ENCODE measurements at places on chromosomes 12 and 14.

GRCh38 chr12:26205941-26206340, 10.6 kb downstream of the SSPN start:
- DNase-seq, result no peak

DNA sequence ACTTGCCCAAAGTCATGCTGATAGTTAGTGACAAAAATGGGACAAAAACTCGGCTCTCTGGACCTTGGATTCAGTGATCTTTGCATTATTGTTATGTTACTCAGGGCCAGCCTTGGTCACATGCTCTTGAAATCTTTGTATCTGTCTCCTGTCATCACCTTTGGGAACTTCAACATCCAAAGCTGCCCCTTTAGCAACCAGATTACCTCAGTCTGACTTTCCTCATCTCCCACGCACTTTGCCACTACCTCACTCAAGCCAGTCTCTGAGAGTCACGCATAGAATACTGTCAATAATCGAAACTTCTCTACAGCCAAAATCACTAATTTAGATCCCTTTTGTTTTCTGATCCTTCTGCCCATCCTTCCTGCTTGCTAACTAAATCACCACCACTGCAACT, 90.8 kb upstream of the DAAM1 start:
- DNase-seq, result no peak

DNA sequence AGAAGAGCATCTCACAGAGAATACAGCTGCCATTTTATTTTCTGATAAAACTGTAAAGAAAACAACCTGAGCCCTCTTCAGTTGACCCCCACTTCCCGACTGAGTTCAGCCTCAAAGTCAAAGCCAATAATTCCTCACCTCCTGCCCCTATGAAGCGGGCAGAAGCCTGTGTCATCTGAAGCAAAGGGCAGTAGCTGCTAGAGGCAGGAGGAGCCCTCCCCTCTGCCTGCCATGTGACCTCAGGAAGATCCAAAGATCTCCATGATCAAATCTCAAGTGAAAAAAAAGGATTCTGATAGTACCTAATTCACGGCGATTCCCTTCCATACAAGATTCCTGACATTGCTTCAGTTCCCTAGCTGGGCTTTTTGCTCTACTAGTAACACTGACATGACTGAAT, 223.1 kb upstream of the CAND1 start:
- DNase-seq, result no peak

DNA sequence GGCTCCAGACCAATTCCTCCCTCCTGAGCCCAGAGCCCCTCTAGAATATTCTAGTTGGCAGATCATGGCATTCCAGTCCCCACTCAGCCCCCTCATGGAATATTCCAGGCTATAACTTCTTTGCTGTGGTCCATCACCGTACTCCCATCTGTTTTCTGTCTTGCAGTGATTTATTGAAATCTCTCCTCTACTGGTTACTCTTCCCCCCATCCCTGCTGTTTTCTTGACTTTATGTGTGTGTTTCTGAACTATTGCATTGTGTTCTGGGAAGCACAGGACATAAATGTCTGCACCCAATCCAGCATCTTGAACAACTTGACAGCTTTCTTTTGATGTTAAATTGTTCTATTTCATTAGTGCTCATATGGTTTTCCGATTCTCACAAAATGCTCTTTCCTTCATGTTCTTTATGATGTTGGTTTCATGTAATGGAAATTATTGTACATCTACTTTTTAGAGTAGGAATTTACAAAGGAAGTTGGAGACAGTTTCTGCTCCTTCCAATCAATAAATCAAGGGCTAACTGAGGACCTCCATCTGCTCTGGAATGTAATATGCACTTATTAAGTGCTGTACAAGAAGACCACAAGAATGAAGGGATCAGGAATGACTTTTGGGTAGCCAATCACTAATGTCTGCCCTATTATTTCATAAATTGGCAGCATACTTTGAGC, 26.3 kb downstream of the PDE6H start:
- DNase-seq, result no peak

DNA sequence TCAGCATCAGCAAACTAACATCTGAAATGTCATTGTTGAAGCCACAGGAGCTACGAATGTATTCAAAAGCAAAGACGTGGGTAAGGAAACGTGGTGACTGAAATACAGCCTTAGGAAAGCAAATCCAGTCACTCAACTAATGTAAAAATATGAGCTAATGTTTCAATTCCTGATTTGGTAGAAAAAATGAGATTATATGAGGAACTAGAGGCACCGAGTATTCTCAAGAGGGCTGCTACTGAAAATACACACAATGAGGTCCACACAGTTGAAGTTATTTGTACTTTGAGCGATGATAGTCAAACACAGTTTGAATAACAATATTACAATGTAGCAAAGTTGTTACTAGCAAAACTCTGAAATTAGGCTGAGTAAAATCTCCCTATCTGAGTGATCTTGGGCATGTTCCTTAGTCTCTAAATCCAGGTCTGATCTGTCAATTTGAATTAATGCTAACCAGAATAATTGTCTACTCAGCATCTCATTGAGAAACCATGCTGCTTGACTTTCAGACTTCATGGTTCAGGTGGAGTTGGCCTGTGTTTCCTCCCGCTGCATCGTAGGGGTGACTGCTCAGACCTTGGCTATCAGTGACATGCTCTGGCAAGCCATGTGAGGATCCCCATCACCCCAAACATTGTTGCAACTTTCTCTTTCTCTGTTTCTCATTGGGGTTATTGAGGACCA, 467.1 kb upstream of the SOX5 start:
- DNase-seq, result no peak

- no peak for DNase-seq
Measured at GRCh38 chr12:94614288-94614721, 36.1 kb downstream of the TMCC3 start.

DNA sequence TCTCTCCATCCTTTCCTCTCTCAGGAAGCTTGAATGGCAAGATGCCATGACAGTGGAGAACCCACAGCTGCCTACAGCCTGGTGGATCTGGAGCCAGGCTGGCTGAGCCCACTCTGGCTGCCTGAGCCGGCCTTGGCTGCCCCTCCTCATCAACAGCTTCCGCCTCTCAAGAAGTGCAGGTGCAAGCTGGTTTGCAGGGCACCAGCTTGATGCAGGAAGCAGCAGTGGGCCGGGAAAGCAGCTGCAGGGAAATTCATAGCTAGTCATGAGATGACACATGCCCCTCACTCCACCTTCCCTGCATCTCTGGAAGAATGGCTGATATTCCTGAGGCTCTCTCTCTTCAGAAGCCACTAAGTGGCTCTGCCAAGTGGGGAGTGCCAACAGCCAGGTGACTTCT, 289.1 kb downstream of the RPS29 start:
- no peak for DNase-seq

GRCh38 chr14:20684662-20685456, 499 bp downstream of the RNASE4 start:
- peak; percentile 26 for DNase-seq

DNA sequence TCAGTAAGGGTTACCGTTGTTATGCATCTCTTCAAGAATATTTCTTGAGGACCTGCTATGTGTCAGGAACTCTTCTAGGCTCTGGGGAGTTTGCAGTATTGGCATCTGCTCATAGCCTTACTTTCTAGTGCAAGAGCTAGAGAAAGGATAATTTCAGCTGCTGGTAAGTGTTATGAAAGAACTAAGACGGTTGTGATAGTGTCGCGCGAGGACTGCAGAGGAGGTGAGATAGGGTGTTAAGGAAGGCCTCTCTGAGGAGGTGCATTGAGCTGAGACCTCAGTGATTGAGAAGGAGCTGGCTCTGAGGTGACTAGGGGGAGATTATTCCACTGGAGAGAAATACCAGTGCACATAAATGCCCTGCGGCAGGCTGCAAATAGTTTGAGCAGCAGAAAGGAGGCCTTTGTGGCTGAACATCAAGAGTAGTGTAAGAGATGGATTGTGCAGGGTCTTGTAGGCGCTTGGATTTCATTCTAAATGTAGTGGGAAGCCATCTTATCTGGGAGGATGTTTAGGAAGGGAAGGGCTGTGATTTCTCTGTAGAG, 824 bp downstream of the DDX55 start:
- DNase-seq, result peak; percentile 67

- no peak for DNase-seq
Measured at GRCh38 chr12:60180298-60180697, 584.5 kb downstream of the SLC16A7 start.

- peak; percentile 19 for DNase-seq
Measured at GRCh38 chr12:2214411-2214810, 161.6 kb downstream of the CACNA1C start.

- DNase-seq, result no peak
Measured at GRCh38 chr12:10169104-10169503, 2.8 kb downstream of the OLR1 start.

DNA sequence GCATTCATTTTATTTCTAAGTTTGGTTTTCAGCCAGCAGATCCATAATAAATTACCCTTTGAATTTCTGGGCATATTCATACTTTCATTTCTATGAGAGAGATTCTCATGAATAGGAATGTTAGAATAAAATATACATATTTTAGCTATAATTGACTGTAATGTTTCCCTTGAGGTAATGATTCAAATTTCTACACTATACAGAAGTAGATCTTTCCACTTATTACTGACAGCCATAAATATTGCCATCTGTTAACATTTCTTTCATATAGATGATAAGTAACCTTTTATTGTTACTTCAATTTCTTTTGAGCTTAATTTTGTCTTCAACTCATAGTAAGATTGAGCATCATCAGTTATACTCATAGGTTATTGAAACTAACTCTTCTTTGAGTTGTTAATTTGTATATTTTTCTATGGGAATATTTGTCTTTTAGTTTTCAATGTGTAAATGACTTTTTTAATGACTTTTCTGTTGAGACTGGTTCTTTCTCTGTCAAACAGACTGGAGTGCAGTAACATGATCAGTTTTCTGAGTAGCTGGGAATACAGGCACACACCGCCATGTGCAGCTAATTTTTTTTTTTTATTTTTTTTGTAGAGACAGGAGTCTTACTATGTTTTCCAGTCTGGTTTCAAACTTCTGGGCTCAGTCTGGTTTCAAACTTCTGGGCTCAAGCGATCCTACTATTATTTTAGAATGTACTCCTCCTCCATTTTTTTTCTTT, 991.6 kb downstream of the SLC6A15 start:
- no peak for DNase-seq

- DNase-seq, result no peak
Measured at GRCh38 chr12:72148709-72149108, 123.5 kb upstream of the TRHDE start.

DNA sequence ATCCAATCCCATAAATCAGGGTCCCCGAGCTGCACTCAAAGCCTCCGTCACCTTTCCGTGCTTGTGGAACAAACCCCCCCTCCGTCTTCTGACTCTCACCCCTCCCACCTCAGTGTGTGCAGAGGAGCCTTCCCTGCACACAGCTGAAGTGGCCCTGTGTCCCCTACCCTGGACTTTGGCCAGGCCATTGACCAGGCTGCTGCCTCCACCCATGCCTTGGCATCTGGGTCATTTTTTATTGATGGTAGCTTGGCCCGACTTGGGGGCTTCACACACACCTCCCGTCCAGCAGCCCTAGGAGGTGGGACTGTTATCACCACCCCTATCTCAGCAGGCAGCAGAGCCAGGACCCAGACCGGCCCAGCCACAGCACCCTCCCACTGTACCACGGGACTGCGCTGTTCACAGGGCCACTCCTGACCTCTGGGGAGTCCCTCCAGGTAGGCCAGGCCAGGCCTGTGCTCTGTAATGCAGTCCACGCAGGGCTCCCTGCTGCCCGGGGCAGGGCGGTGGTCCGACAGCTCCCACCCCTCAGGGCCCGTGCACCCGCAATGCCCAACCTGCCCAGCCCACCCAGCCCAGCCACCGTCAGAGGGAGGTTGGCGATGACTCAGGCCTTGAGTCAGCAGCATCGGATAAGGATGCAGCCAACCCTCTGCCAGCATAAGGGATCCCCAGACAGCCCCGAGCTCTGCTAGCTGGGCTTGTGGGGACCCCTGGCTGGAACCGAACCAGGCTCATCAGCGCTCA, 9.2 kb upstream of the INF2 start:
- peak; percentile 67 for DNase-seq

GRCh38 chr12:3681595-3682061, 71.3 kb downstream of the CRACR2A start:
- DNase-seq, result no peak

- no peak for DNase-seq
Measured at GRCh38 chr12:14775636-14775980, 27.7 kb downstream of the WBP11 start.

- DNase-seq, result no peak
Measured at GRCh38 chr12:93197067-93197593, 180.6 kb upstream of the NUDT4 start.

- peak; percentile 77 for DNase-seq
Measured at GRCh38 chr12:124456652-124457152, 110.7 kb downstream of the NCOR2 start.

DNA sequence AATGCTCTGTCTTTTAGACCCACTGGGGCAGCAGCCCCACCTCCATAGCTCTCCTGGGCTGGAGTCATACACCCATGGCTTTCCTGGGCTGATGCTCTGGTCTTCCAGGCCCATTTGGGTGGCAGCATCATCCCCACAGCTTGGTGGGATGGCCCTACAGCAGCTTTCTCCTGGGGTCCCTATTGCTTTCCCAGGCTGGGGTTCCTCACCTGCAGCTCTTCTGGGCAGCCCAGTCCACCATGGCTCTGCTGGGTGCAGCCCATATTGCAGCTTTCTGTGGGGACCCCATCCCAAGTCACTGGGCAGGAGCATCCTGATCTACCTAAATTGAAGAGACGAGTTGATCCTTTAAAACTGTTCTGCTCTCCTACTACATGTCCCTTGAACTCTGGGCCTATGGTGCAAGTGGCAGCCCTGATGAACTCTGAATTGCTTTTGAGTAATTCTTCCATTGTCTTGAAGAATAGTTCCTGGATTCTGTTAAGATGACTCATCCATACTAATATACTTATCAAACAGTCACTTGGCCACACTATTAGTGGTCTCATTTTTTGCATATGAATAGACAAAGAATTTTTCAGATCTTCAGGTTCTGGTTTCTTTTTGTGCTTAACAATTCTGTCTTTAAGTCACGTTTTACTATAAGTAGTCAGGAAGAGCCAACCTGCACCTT, 390.1 kb downstream of the DPF3 start:
- no peak for DNase-seq

GRCh38 chr14:103688906-103689902, 26.0 kb downstream of the XRCC3 start:
- no peak for DNase-seq

- DNase-seq, result no peak
Measured at GRCh38 chr12:16362550-16362949, 15.1 kb downstream of the MGST1 start.
